AG20443 (cell line): ENCODE measurements at places on chromosomes 4 and X.

DNA sequence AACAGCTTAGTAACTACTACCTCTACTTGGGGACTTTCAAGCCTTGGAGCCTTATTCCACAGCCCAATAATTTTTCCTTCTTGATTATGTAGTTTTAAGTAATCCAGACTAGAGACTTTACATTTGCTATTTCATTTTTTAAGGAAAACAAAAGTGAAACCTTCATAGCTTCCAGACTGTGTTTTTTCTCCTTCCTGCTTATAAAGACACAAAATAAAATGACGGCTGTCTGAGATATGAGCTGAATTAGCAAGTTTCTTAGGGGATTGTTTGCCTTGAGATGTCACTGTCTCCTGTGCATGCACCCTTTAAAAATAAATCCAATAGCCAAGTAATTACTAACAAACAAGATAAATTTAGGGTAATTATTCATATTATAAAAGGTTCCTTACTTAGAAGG is 78.8 kb upstream of the PACRGL start:
- no peak for DNase-seq

DNA sequence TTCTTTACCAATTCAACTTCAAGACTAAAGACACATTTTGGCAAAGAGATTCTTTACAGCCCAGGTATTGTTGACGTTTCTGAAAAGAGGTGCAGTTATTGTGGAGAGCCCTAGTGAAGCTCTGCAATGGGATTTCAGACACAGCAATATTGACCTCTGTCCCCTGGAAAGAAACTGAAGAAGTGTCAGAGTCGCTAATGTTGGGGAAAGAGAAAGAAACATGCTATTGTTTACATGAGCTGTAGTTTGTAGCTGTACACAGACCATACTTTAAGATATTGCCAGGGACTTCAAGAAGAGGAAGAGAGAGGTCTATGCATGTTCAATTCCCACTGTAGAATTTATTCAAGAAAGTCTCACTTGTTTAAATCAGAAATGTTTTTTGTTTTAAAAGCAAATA is 497.3 kb upstream of the BOD1L1 start:
- DNase-seq = no peak

GRCh38 chr4:138919094-138919936 is 96.3 kb upstream of the NOCT start:
- peak; percentile 81 for DNase-seq

DNA sequence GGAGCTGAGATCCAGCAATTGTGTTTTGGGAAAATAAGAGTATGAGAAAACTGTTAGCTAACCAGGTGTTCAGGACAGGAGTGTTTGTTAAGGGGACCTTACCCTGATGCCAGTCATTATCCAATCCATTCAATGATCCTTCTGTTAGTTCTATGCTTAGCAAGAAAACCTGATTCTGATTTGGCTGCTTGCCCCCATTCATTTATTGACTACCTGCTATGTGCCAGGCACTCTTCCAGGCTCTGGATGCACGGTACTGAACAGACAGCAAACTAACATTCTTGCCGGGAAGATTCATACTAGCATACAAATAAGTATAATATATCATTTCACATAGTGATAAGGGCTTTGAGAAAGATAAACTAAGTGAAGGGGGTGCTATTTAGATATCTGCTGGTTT is 1.0 kb upstream of the MECP2 start:
- no peak for DNase-seq

DNA sequence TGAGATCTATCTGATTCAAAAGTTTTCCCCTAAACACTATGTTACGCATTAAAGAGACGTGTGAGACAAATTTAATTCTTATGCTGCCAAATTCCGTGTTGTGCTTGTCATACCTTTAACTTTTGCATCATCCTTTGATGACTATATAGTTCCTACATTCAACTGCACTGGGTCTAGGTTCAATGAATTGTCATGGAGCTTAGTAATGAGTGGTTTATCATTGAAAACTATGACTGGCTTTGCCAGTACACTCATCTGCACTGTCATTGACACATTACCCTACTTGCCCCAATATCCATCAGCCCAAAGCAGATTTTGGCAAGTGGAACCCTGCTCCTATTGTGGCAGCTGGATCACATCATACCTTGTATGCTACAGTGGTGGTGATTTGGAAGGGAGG is 882.9 kb upstream of the SLIT2 start:
- DNase-seq = no peak

DNA sequence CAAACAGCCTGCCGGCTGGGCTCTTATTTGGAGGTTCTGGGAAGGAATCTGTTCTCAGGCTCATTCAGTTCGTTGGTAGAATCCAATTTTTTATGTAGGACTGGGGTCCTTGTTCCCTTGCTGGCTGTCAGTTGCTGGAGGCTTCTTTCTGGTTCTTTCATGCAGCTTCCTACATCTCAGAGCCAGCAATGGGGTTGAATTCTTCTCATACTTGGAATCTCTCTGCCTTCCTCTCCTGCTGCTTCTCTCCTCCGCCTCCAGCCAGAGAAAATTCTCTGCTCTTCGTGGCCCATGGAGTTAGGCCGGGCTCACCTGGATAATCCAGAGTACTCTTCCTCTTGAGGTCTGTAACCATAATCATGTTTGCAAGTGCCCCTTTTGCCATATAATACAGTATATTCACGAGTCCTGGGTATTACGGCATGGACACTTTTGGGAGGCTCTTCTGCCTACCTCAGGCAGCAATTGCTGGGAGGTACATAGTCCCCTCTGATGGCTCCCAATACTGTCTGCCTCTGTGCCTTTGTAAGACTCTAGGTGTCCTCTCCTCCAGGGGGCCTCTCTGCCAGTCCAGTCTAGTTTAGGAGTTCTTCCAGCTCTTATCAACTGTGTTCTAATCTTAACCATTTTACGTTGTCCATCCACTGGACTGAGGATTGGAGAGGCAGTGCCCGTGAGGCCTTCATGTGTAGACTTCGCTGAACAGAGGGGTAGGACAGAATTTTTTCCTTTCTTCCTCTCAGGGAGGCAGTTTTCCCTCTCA is 2.2 kb downstream of the TRMT44 start:
- no peak for DNase-seq

DNA sequence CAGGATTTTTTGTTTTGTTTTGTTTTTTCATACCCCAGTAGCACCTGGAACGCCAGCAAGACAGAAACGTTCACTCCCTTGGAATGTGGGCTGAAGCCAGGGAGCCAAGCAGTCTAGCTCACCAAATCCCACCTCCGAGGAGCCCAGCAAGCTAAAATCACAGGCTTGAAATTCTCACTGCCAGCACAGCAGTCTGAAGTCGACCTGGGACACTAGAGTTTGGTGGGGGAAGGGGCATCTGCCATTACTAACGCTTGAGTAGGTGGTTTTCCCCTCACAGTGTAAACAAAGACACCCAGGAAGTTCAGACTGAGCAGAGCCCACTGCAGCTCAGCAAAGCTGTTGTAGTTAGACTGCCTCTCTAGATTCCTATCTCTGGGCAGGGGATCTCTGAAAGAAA is 99.6 kb upstream of the FGF16 start:
- DNase-seq = no peak

DNA sequence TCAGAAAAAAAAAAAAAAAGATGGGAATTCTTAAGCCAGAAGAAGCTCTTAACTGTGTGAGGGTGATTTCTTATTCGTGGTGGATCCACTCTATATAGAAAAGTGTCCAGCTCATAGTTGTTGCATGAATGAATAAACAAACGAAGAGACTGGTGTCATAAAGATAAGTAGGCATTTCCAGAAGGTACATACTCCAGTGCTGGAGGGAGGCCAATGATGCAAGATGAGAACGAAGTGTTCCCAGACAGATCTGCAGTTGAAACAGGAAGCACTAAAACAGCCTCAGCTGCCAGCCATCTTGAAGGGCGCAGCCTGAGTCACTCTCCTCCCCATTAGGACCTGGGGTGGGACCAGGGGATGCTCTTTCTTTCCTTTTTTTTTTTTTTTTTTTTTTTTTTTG is 47.4 kb upstream of the HOPX start:
- DNase-seq = peak; percentile 50
